ENCODE measurements at places on chromosomes 4 and X.

DNA sequence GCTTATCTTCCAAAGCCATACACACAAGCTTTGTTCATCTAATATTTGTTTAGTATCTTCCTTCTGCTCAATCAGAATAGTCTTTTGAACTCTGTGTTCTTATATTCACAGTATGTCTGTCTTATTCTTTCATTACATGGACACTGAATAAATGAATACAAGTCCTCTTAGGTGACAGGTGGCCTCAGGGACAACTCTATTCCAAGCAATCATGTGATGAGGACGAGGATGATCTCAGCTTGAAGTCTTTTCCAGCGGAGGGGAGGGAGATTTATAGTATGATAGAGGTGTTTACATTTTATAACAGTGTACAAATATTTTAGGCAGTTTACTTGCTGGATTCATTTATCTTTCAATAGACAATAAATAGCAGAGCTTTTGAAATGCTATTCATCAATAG lies 300.4 kb downstream of the NLGN4X start:
- no peak for DNase-seq

- no peak for DNase-seq
Measured at GRCh38 chr4:109764376-109764775, 34.5 kb upstream of the PLA2G12A start.

- no peak for DNase-seq
Measured at GRCh38 chr4:119118397-119118796, 17.2 kb upstream of the MYOZ2 start.

GRCh38 chrX:16855363-16856075 lies 14.6 kb downstream of the RBBP7 start:
- no peak for DNase-seq

DNA sequence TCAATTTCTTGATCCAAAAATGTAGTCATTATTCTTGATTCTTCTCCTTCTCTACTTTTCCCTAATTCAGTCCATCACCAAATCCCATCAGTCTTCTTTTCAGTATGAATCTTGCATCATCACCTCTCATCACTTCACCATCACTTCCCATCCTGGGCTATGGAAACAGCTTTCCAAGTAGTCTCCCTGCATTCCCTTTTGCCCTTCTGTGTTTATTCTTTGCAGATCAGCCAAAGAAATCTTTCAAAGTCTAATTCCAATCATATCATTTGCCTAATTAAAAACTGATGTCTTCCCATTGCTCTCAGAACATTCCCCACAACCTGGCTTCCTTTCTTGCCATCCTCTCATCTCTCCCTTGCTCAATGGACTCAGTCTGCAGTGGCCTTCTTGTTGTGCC lies 201.7 kb upstream of the ADAMTS3 start:
- DNase-seq, result no peak

GRCh38 chr4:94525993-94526728 lies 74.4 kb downstream of the PDLIM5 start:
- DNase-seq, result no peak

DNA sequence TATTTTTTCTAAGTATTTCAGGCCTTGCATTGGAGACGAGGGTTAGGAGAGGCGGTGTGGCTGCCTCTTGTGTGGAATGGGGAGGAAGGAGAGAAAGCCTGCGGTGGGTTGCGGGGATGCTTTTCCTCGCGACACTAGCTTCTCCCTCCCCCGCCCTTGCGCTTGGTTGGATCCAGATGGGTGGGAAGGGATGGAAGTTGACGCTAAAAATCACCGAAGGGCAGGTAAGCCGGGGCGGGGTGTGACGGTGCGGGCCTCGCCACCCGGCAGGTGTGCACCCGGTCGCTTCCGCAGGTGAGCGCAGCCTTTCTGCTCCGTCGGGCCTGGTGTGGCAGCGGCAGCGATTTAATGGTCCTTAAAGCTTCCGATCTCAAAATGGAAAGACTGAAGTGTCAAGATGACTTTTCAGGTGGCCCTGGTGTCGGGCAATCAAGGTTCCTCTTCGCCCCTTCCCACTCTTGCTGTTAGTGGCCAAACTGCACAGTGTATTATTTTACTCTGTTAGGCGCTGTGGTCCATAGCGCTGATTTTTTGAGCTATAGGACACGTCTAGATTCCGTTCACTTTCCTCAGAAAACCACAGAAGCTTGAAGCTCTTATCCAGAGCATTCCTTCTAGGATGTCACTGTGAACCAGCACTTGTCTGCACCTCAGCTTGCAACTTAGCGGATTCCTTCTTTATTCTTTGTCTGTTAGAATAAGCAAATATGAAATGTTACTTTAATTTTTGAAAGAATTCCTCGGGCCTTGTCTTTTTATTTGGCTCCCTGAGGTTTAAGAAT lies 765 bp downstream of the ENOPH1 start:
- DNase-seq, result no peak

DNA sequence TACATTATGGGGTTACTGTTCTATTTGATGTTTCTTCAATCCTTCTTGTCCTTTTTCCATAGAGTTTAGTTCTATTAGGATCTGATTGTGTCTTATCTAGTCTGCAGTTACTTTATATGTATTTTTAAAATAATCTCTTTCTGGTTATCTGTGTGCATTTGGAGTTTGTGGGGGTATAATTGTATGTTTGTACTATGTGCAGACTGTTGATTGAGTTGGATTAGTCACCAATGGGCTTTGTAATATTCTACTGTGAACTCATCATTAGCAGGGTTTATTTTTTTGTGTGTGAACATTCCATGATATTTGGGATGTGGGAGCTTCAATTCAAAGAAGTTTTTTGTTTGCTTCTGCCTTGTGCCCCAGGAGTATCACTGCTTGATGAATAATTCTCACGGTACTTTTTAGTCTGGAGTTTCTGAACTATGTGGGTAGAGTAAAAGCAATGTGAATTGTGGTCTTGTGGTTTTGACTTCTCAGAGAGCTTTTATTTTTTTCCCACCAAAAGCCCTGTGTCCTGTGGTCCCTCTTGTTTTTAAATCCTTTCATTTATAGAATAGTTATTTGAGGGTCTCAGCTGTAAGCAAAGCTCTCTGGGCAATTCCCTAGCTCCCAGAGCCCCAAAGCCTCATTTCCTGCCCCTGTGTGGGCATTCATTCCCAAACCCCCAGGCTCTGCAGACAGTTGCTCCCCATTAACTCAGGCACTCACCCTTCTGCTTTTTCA lies 127.8 kb downstream of the PHKA2 start:
- no peak for DNase-seq

DNA sequence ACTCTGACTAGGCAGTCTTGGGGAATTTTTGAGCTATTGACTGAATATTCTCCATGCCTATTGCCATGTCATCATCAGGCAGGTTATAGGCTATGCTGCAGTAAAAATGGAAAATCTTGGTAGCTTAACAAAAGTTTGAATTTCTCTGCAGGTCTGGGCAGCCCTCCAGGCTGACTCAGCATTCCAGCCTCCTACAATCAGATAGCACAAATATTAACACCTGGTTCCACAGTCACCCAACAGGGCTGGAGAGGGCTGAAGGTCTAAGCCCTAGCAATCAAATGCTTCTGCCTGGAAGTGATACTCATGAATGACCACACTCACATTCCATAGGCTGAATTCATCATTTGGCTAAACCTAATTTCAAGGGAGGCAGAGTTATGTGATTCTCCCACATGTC lies 9.6 kb upstream of the PPP3CA start:
- DNase-seq, result no peak

GRCh38 chr4:75733369-75733768 lies 9.0 kb downstream of the USO1 start:
- no peak for DNase-seq

DNA sequence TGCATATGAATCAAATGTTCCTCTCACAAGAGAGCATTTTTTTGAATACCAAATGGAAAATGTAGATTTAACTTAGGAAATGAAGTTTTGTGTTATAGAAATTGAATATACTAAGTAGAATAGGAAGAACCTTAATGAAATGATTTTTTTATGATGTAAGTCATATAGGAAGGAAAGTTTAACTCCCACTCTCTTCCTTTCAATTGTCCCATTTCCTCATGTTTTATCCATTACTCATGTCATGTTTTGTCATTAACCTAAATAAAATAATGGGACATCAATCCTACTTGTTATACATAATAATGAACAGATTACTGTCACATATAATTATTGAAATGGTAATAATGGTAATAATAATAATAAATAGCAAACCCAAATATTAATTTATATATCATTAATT lies 22.7 kb upstream of the SRD5A3 start:
- no peak for DNase-seq

- DNase-seq, result no peak
Measured at GRCh38 chr4:164606478-164606877, 147.5 kb upstream of the SMIM31 start.

- no peak for DNase-seq
Measured at GRCh38 chr4:52290466-52290865, 239.4 kb downstream of the SPATA18 start.

DNA sequence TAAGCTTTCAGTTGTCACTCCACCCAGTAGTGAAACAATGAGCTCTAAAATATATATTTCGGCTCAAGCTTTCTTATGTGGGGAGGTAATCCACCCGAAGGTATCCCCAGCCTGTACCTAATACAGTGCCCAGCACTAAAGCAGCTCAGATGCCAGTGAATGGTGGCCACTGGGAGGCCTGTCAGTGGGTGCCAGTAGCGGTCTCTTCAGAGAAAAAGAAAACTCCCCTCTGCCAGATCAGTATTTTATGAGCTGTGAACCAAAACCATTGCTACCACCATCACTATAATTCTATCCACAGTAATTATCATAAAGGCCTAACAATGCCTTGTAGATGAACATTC lies 835 bp upstream of the NFKB1 start:
- DNase-seq, result no peak

GRCh38 chr4:168551945-168552695 lies 55.3 kb downstream of the PALLD start:
- DNase-seq, result no peak

DNA sequence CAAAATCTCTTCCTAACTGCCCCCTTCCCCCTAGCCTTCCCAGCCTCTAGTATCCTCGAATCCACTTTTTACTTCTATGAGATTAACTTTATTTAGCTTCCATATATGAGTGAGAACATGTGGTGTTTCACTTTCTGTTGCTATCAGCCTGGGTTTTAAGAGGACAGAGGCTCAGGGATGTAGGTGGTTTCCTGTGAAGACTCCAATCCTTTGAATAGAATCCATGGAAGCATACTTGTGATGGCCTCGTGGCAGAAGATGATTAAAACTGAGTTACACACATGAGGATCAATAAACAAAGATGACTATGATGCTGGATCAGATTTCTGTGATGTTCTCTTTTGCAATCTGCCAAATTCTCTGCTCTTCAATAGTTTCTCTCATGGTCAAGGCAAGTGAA lies 29.8 kb downstream of the CD99L2 start:
- DNase-seq, result no peak

DNA sequence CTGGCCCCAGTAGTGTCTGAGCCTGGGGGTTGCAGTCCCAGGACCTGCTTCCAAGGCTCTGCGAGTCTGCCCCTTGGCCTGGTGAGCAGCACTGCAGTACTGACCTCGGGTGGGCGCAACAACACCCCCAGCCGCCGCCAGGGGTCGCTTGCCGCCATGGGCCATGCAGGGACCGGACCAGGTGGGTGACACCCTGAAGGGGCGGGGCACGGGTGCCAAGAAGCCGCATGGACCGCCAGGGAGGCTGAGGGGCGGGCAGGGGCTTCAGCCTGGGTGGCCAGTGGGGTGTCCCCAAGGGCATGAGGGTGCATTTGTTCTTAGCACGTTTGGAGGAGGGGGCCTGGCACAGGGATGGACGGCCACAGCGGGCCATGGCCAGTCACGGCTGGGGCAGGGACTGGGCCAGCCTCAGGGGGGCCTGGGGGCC lies 25.0 kb downstream of the TACC3 start:
- DNase-seq, result peak; percentile 64

DNA sequence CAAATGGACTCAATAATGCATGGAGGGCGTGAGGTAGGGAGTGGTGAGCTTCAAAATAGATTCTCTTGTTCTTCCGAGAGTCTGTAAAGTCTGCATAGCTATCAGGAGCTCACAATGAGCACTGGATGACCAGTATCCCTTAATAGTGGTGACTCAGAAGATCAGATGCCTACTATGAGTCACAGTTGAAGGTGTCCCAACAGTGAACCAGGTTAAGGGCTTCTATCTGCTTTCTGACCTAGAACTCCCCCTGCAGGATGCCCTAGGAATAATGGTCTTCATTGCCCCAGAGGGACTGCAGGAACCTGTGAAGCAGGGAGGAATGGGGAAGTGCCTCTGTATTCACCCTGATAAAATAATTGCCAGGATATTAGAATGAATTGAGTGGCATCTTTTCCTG lies 22.1 kb downstream of the DGKK start:
- DNase-seq, result no peak

- no peak for DNase-seq
Measured at GRCh38 chr4:11467931-11468330, 39.2 kb upstream of the HS3ST1 start.

DNA sequence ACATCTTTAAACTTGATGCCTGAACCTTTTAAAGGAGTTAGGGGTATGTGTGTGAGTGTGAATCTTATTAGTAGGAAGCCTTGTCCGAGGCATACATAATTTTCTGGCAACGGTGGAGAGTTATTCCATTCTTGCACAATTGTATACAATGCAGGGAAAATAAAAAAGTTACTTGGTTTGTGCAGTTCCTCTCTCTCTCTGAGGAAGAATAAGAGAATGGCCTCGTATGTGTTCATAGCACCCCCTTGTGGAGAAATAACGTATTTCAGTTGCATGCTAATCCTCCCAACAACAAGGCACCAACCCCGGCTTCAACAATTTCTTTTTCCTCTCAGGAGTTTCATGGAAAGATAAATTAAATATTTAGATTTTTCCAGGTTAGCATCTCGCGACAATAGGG lies 33.7 kb upstream of the FGF13 start:
- no peak for DNase-seq

GRCh38 chrX:8374041-8374825 lies 90.4 kb upstream of the VCX3B start:
- no peak for DNase-seq

DNA sequence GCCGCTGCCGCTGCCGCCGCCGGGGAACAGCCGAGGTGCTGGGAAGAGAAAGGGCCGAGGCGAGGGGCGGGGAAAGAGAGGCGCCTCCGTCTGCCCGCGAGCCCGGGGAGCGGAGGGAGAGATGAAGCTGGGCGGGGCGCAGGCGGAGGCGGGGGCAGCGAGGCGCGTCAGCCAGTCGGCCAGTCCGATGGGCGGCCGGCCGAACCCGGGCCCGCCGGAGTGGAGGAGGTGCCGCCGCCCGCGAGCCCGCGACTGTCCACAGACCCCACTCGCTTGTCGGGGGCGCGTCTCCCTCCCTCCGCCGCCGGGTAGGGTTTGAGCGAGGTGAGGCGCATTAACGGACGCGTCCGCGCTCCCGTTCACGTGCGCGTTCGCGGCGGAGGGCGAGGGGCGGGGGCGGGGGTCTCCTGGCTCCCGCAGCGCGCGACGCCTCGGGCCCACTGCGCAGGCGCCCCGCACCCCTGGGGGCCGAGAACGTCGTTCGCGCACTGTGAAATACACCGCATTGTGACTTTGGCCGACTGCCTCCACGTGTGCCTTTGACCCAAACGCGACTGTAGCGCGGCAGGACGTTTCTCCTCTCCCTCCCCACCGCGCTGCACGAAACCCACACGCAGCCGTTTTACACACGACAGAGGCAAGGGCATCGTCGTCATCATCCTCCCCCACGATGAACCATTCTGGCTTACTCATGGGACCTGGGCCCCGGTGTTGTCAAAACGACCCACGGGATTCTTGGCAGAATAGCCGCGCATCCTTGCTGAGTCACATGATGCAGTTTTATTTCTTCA lies at the start of gene NUDT11:
NUDT11 (minus strand) TSS at position 92 of the 791 bp plus-strand sequence. CDS start 148 bp downstream, outside the sequence.
- DNase-seq, result no peak
